Hematopoietic multipotent progenitor cell (in vitro differentiated cells): ENCODE measurements at places on chromosomes 6 and 20.

DNA sequence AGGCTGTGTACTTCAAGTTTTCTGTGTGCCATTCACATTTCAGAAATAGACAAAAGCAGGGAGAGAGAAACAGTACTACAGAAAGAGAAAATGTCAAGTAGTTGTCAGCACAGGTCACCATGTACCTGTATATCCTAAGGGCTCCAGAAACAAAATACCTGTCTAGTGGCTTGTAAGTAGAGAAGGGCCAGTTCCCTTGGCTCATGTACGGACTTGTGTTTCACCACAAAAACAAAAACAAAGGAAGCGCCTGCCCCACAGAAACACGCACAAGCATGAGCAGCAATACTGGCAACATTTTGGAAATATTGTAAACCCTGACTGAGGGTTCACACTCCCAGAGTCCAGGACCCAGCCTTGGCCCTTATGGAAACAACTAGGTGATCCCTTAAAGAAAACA lies 44.3 kb downstream of the CNKSR3 start:
- DNase-seq = no peak

GRCh38 chr6:17493286-17493685 lies 99.9 kb downstream of the CAP2 start:
- peak; percentile 73 for DNase-seq

GRCh38 chr6:119720160-119720559 lies 370.6 kb upstream of the MAN1A1 start:
- DNase-seq = no peak

- no peak for DNase-seq
Observed at GRCh38 chr6:143811501-143812157, 31.5 kb upstream of the LTV1 start.

DNA sequence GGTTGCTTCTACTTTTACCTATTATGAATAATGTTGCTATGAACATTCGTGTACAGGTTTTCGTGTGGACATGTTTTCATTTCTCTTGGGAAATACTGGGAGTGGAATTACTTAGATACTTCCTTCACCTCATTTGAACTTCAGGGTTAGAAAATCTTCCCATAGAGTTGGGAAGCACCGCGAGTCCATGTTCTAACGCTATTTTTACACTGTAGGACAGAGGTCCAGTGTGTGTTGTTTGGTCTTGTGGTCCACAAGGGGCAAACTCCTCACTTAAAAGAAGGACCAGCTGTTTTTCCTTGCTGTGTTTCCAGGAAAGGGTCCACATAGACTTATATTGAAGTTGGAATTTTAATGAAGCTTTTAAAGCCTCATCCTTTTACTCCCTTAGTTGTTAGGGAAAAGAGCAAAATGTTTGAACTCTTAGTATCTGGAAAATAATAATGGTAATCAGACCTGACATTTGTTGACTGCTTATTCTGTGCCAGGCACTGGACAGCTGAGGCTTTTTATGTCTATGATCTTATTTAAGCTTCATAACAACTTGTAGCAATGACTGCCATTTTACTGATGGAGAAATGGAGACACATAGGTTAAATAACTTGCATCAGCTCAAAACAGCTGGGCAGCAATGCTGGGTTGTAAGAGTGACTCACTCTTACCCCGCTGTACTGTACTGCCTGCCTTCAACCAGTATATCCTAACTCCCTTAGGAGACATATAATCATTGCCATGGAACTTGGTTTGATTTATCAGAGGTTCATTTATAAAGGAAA lies 52.0 kb downstream of the CDC5L start:
- no peak for DNase-seq

- DNase-seq = peak; percentile 46
Observed at GRCh38 chr6:16503970-16504415, 257.3 kb downstream of the ATXN1 start.

GRCh38 chr6:144897441-144897921 lies 612.3 kb downstream of the UTRN start:
- DNase-seq = no peak

DNA sequence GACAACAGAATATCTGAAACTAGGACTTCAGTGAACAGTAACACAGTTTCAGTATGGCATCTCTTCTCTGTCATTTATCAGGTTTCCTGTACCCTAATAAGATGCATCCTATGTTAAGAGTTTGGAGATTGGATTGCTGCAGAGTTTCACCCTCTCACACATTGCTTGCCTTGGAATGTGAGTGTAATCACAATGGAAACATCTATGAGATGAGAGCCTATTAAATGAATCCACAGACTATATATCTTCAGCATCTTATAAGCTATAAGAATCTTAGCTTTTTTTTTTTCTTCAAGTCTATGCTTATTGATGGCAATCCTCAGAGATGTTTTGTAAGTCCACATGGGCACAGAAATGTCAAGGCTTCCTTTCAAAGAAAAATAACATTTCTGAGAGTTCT lies 292.5 kb downstream of the PRKN start:
- no peak for DNase-seq

GRCh38 chr6:77371748-77372147 lies 91.5 kb downstream of the HTR1B start:
- DNase-seq = no peak

DNA sequence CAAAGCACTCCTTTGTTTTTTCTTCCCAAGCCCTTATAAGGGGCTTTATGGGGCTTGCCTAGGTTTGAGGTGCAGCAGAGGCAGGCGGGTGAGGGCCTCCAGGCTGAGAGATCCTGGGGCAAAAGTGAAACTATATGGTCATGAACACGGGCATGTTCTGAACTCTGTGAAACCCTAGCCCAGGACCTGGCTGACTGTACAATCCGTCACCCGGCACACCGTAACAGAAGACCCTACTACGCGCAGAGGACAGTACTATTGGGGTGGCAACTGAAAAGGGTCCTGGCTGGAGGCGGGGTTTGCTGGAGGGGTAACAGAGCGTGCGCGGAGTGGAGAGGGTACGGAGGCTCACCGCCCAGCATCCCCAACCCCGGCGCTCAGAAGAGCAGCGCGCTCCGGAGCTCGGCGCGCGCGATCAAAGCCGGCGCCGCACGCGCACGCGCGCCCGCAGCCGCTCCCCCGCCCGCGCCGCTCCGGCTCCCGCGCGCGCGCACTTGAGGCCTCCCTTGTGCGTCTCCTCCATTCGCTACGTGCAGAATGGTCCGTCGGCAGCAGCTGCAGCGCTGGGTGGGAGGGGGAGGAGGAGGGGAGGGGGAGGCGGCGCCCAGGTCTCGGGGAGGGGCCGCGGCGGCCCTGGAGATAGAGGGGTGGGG lies 54.2 kb downstream of the MRPL14 start:
- peak; percentile 55 for DNase-seq

GRCh38 chr6:44237021-44237812 lies 9.7 kb upstream of the HSP90AB1 start:
- peak; percentile 92 for DNase-seq

GRCh38 chr6:110332281-110332680 lies 25.9 kb downstream of the METTL24 start:
- no peak for DNase-seq

DNA sequence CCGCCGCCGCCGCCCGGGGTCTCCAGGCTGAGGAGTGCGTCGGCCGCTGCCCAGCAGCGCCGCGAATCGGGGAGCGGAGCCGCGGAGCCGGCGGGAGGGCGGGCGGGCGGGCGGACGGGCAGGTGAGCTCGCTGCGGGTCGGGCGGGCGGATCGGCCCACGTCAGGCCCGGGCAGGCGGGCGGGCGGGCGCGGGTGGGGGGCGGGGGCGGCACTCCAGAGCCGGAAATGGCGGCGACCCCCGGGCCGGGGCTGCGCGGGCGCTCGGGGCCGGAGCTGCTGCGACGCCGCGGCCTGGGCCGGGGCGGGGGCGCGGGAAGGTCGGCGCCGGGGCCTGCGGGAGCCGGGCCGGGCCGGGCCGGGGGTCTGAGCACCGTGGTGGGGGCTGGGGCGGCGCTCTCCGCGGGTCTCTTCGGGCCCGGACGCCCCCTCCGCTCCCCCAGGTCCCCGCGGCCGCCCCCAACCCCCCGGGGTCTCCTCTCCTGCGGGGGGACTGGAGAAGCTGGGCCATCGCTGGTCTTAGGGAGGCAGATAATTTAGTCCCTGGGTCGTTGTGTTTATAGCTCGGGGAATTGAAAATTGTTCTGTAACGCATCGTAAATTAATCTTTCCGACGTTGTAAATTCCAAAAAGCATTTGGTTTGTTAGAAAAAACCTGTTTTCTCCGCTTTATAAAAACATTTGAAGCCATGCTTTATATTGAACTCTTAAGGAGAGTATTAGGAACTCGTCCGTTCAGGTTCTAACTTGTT lies 451 bp downstream of the DNAJC5 start:
- DNase-seq = no peak

GRCh38 chr6:136178749-136179148 lies 71.4 kb downstream of the MTFR2 start:
- DNase-seq = no peak

DNA sequence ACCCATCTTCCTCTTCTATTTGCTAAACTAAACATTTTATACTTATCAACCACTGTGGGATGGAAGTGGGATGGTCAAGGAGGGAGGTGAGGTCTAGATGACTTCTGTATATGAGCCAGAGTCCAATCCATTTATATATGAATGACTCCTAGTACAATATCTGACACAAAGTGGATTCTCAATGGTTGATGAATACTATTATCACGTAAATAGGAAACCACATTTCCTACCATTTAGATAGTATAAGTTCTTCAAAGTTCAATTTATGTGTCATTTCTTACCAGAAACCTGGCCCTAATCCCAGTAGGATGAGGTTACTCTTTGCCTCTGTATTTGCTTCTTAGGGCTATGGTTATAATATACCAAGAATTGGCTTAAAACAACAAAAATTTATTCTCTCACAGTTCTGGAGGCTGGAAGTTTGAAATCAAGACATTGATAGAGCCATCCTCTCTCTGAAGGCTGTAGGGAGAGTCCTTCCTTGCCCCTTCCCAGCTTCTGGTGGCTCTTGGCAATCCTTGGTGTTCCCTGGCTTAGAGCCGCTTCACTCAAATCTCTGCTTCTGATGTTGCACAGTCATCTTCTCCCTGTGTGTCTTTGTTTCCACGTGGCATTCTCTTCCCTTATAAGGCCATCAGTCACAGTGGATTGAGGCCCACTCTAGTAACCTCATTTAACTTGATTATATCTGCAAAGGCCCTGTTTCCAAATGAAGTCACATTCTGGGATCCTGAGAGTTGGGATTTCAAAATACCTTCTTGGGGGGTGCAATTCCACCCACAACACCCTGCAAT lies 41.0 kb upstream of the RAB23 start:
- DNase-seq = no peak

DNA sequence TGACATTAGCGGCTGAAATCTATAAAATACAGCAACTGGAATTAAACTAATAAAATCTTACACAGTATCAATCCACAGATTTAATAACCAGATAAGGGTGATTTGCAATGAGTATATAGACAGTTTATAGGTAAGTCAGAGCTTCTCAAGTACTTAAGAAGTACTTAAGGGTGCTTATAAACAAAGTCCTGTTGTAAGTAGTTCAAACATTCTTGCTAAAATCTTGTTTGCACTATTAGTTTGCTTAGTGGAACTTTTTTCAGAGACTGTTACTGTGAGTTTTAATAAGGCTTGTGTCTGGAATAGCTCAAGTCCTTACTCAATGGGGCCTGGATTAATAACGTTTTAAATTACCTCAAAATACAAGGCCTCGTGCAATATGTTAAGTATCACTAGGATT lies 240.5 kb downstream of the GMDS start:
- no peak for DNase-seq

- no peak for DNase-seq
Observed at GRCh38 chr6:29632789-29633533, at the start of gene GABBR1. Gene GABBR1, minus strand, starts transcription at chr6:29633183. Its CDS starts 798 bp downstream, at chr6:29632385.

- no peak for DNase-seq
Observed at GRCh38 chr6:147486683-147487082, 21.8 kb upstream of the SAMD5 start.
